ENCODE measurements at places on chromosomes 5 and 9.
A peak's percentile ranks its signal among the peaks of the same experiment; 100 is the strongest.

- DNase-seq, result no peak
Measured at GRCh38 chr9:30349526-30350513, 2034.6 kb upstream of the ACO1 start.

DNA sequence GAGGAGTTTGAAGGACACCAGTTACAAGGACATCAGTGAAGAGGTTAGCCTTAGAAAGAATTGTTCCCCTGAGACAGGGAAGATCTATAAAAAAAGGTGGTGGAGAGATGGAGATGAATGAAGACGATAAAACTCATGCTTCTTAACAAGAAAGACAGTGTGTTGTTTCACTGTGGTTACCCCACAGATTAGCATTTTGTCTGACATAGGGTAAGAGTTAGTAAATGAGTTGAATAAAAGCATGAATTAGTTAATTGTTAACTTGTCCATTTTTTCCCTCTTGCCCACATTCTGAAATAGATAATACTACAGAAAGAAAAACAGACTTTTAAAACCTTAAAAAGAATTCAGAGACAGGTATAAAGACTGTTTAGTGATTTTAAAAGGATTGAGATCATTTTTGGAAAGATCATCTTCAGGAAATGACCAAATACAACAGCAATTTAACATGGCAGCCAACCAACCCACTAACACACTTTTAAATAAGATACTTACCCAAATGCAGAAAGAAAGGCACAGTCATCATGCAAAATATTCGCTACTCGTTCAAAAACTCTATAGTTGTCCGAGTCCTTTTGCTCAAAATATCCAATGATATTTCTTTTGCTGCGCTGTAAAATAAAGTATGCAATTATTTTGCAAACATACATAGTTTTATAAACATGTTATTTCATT is 78.5 kb downstream of the ERP44 start:
- DNase-seq, result peak; percentile 9

- DNase-seq, result no peak
Measured at GRCh38 chr5:4229414-4230292, 634.0 kb downstream of the IRX1 start.

DNA sequence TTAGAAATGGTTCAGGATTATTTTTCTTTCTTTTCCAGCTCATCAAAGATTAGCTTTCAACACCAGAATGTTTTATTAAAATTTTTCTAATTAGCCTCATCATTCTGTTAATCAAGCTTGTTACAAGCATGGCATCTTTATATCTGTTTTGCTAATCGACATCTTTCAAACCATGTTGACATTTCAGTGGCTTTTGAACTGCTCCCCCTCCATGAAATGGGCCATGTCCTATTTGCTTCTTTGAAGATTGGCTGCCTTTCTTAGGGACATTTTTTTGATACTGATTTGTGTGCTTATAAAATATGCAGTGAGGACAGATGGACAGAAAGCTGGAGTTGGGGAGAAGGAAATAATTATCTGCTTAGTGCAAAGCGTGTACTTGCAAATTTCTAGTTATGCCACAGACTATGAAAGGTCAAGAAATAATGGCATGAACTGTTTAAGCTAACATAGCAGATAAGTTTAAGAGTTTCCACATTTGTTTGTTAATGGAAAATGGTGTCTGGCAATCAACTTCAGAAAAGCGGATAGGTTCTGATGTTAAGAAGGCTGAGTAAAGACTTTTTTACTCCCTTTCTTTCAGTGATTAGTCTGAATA is 27.5 kb downstream of the BTF3 start:
- no peak for DNase-seq

- DNase-seq, result no peak
Measured at GRCh38 chr5:2582507-2582906, 169.0 kb downstream of the IRX2 start.

GRCh38 chr9:135789838-135790291 is 87.9 kb downstream of the KCNT1 start:
- DNase-seq, result no peak

- DNase-seq, result no peak
Measured at GRCh38 chr9:107492381-107492970, 2.9 kb upstream of the KLF4 start.

GRCh38 chr5:177336112-177336511 is 15.4 kb downstream of the LMAN2 start:
- peak; percentile 55 for DNase-seq

DNA sequence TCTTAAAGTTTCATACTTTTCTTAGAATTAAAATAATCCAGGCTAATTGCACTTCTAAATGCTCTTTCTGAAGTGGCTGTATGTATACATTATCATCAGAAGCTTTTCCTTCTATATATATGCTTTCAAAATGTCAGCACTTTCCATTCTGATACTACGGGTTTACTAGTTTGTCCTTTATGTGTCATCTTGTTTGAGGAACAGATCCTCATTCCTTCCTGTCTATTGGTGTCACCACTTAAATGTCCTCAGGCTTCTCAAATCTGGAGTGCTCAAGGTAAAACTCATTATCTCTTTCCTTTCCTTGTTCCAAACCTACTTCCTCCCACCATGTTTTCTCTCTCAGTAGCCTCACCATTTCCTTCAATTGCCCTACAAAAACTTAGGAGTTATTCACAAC is 236.3 kb downstream of the CSNK1G3 start:
- no peak for DNase-seq

DNA sequence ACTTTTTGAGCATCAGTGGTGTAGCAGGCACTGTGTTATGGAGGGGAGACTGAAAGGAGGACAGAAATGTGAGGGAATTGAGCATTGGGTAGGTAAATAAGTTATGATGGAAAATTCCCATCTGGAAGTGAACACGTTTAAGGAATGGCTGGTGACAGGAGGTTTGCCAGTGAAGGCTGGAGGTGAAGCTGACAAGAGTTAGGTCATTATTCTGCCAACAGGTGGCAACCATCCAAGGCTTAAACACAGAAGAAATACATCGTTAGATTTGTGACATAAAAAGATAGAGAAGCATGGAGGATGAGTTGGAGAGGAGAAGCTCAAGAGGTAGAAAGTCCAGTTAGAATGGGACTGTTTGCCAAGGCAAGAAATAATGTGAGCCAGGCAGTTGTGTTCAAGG is 455.3 kb upstream of the SGCD start:
- DNase-seq, result no peak

DNA sequence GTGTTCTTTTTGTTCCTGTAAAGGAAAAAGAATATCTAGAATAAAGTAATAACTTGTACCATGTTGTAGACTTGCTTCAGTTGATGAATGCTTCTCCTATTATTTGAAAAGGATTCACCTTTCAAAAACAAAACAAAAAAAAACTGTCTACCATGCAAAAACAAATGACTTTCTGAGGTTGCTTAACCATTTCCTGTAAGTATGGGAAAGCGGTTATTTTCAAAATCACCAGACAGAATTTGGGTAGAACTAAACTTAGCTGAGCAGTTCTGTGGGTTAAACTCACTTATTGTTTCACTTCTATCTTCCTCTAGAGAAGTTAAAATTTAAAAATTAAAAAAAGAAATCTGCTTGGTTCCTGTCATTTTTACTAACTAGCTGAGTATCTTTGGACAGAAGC is 25.2 kb downstream of the LNPEP start:
- peak; percentile 18 for DNase-seq

DNA sequence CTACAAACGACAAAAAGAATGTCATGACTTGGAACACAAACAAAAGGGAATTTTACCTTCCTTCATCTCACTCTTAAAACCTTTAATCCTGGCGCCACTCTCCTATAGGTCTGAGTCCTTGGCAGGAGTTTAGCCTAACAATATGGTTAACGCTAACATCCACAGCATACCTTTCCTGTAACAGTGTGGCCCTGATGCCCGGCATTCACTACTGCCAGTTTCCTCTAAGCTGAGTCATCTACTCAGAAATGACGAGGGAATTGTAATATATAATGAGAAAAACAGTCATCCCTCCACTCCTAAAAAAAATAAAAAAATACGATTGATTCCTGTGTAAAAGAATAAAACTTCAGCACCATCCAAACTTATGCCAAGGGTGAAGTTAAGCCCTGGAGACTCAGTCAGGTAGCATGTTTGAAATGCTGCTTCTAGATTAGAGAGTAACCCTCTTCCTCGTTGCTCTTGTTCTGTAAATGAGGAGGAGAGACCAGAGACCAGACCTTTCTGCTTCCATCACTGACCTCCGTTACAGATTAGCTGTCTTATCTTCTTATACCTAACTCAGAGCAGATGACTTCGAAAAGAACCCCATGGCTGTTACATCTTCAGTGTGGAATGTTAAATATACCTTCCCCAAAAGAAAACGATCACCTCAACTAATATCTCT is 37.4 kb downstream of the CCDC125 start:
- DNase-seq, result peak; percentile 77

DNA sequence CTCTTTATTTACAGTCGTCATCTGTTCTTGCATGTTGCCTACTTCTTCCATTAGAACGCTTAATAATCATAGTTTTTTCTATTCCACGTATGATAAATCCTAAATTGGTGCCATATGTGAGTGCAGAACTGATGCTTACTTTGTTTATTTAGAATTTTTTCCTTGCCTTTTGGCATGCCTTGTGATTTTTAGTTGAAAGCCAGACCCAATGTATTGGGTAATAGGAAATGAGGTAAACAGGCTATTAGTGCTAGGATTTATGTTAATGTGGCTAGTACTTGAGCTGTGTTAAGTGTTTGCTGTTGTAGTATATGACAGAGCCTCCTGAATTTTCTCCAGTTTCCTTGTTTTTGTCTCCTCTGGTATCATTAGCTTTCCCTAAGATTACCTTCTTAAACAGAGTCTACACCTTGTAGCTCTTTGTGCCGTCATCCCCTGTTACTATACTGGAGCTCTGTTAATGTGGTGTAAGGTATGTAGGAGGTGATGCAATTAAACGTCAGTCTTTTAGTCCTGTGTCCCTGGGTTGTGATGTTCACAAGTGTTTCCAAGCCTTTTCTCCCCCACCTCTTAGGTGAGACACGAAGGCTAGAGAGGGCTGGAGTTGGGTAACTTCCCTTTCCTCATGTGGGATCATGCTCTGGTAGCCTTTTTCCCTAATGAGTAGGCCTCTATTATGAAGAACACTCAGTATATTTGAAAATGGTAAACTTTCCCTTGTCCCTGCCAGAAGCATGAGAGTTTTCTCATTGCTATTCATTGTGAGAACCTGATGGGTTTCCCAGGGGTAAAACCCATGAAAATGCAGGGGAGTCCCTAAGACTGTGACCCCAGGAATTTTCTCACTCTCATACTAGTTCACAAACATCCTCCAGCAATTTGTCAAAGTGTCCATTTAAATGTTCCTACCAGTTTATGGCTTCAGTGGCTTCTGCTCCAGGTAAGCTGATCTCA is 21.2 kb downstream of the SPATA31D3 start:
- no peak for DNase-seq

GRCh38 chr5:170711300-170711699 is 72.2 kb upstream of the GABRP start:
- no peak for DNase-seq

GRCh38 chr5:20949636-20950035 is 961.6 kb upstream of the CDH18 start:
- no peak for DNase-seq

DNA sequence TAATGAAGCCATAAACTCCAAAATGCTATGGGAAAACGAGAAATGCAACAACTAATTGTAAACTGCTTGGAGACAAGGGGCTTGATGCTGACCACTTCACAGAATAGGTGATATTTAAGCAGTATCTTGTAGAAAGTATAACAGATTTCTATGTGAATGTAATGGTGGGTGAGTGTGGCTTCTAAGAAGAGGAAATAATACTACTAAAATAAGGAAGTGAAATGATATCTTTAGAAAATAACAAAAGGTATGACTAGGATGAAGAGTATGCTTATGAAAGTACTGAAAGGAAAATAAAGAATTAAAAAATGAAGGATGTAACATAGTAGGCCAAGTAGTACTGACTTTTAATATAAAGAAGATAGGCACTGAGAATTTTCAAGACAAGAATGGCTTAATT is 94.2 kb downstream of the AGTPBP1 start:
- DNase-seq, result no peak

- no peak for DNase-seq
Measured at GRCh38 chr5:64921386-64921785, 152.7 kb downstream of the CWC27 start.

- DNase-seq, result peak; percentile 95
Measured at GRCh38 chr5:95817430-95817829, 5.1 kb downstream of the GLRX start.

- DNase-seq, result no peak
Measured at GRCh38 chr5:1886846-1887587, 4.3 kb upstream of the IRX4 start.

DNA sequence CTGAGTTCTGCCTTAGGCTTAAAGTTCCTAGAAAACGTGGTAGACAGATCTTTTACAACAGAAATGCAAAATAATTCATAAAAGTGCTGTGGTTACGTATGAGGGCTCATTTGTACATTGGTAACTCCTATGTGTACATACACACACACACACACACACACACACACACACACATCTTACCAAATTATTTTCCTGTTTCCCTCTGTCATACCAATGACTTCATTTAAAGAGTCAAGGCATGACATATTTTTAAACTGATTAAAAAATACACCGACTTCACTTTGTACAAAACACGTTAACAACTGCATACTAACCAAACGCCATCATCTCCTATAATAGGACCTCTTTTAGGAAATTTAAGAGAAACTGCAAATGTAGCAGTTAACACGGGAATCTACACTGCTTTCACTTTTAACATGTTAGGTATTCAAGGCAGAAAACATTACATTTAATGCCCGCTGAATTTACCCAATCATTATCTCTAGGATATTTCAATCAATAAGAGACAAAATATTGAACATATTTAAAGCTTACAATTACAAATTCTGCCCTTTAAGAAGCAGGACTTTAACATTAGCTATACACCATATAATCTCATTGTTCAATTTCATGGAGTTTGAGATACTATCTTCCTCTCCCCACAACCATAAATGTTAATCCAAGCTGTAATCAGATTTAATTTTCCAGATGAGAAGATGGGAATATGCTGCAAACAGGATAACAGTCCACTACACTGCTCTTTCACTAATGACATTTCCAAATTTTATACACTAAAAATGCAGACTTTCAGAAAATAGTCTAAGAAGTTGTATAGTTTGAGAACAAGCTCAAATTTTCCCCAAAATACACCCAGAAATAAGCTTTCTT is 133.1 kb downstream of the DENND1A start:
- DNase-seq, result no peak

DNA sequence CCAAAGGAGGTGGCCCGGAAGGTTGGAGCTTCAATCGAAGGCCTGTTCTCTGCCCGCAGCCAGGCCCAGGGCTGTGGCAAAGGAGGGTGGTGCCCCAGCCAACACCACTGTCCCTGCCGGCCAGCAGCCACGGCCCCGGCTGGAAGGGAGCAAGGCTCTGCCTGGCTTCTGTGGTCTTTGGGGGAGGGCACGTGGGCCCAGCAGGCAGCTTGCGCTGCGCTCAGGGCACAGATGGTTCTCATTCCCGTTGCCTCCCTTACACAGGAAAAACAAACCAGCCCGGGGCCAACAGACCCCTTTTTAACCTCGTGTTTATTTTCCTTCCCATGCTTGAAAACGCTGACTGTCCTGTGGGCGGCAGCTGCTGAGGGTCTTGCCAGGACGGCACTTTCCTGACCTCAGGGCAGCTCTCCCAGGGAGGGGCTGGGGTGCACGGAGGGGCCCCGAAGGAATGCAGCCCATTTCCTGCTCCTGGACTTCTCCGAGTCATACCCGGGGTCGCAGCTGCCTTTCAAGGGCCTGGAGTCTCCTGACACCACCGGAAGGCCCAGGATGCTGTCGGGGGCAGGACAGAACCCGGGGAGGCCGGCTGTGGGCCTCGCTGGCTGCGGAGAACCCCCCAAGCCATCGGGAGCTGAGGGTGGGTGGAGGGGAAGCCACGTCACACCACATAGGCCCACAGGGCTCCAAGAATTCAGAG is 1.1 kb upstream of the GPSM1 start:
- peak; percentile 73 for DNase-seq

- no peak for DNase-seq
Measured at GRCh38 chr5:140084541-140084940, 29.4 kb upstream of the PURA start.
